Cerebellar cortex (tissue), 1 donor: ENCODE measurements at places on chromosomes 4 and X.

DNA sequence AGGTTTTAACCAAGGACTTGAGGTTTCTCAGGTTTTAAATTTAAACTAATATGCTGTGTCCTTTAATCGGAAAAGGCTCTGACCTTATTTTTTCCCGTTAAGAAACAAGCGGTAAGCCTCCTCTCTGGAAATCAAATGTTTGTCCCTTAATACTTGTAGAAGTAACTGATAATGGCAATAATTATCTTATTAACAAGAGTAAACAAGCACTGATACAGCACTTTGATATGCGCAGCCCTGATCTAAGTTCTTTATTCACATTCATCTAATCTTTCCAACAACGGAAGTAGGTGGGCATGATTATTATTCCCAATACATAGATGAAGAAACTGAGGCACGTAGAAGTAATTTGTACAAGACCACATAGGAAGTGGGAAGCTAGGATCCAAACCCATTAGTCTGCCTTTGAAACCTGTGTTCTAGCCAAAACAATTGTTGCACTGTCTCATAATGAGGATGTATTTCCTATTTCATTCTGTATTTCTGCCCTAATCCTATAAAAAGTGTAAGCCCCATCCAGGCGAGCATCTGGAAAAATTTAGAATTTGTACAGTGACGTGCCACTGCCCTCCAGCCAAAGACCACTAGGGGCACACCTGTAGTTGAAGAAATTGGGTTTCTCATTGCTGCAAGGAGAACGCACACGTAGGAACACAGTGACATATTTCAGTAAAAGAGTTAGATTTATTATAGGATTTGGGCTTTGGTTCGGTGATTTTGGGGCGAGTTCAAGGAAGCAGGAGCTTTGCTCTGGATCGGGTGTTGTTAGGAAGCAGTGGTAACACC is 606 bp downstream of the CXorf58 start:
- DNase-seq: peak; percentile 16

- peak; percentile 80 for DNase-seq
Measured at GRCh38 chr4:161920304-161921052, 243.3 kb downstream of the FSTL5 start.

GRCh38 chrX:133771086-133771646 is 214.2 kb downstream of the GPC3 start:
- DNase-seq: no peak

DNA sequence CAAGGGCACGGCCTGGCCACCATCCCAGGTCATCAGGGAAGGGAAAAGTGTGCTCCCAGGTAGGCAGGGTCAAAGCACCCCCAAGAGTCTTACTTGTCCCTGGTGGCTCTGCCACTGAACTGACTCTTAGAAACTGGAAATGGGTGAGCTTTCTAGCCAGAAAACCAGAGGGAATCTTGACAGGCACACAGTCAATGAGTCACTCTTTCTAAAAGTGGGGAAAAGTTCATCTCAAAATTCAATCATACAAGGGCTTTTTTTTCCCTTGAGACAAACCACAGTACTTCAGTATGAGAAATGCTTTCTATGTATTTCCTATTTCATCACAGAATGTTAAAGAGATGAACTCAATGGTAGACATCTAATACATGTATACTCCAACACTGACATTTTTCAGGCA is 12.5 kb downstream of the HPF1 start:
- no peak for DNase-seq

GRCh38 chr4:34323549-34324320 is 1920.6 kb downstream of the ARAP2 start:
- DNase-seq: no peak

DNA sequence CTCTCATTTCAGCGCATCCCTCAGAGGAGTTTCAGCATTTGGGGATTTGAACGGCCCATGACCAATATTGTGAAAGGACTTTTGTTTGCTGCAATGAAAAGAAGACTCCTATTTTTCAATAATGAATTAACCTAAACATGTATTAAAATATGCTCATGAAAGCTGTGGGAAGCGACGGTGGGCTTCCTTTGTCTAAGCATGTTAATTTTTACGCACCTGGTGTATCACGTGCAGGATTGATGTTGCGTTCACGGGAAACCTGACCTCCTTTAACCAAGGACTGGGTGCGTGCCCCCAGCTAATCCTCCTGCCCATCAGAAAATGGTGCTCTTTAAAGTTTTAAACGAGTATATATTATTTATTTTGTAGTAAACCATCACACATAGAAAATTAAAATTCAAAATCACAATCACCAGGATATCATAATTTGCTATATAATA is 590 bp upstream of the CCDC110 start:
- DNase-seq: no peak

- no peak for DNase-seq
Measured at GRCh38 chr4:177511611-177512010, 69.4 kb upstream of the AGA start.

GRCh38 chr4:24330172-24330571 is 254.2 kb downstream of the DHX15 start:
- no peak for DNase-seq

DNA sequence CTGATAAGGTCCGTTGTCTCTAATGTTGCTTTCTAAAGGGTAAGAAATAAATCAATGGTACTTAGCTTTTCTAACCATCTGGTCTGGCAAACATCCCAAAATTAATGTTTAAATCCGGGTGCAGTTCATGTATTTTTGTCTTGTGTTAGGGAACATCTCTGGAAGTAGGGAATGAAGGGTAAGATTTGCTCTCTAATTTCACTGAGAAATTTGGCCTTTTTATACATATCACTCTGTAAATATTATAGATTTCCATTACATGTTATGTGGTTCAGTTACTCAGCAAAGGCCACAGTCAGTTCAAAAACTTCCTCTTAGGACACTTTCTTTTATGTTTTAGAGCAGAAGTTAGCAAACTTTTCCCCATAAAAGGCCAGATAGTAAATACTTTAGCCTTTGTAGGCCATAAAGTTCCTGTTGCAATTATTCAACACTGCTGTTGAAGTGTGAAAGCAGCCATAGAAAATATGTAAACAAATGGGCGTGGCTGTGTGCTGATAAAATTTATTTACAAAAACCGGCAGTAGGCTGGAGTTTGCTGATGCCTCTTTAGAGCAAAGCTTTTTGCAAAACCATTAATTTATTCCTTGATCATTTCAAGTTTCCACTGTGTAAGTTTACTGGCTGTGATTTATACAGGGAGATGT is 218.1 kb downstream of the ANTXR2 start:
- DNase-seq: no peak

GRCh38 chr4:115675719-115676118 is 562.3 kb upstream of the NDST4 start:
- DNase-seq: no peak

DNA sequence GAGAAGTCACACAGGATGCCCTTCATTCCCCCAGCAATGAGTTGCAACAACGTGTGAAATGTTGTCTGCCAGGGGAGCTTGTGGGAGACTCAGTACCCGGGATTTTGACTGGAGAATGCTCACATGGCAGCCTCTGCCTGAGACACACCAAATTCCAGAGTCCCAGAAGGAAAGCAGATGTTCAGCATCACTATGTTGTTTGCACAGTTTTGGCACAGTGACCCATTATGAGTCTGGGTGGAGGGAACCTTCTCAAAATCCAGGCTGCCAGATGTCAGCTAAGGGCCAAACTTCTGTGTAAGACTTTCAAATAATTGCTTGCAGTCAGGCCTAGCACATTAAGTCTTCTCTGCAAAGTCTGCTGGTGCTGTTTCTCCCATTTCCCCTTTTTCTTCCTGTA is 1029.7 kb upstream of the TENM3 start:
- DNase-seq: no peak

GRCh38 chrX:34849371-34849770 is 93.2 kb upstream of the FAM47B start:
- DNase-seq: no peak

- DNase-seq: no peak
Measured at GRCh38 chr4:75639124-75639695, 8.9 kb upstream of the CDKL2 start.

DNA sequence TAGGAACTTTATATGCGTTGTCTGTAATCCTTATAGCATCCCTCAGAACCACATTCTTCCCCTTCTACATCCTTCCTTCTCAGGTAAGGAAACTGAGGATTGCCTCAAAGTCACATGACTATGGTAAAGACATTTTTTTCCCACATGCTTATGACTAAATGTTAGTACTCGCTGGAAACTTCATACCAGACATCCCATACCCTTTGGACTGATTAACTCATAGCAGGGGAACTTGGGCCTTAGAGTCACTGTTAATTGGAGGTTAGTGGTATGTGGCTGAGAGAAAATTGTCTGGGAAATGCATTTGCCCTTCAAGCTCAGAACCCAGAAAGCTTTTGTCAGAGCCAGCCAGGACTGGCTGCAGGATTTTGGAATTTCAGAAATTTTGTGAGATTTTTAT is 155.0 kb downstream of the RELL1 start:
- no peak for DNase-seq

DNA sequence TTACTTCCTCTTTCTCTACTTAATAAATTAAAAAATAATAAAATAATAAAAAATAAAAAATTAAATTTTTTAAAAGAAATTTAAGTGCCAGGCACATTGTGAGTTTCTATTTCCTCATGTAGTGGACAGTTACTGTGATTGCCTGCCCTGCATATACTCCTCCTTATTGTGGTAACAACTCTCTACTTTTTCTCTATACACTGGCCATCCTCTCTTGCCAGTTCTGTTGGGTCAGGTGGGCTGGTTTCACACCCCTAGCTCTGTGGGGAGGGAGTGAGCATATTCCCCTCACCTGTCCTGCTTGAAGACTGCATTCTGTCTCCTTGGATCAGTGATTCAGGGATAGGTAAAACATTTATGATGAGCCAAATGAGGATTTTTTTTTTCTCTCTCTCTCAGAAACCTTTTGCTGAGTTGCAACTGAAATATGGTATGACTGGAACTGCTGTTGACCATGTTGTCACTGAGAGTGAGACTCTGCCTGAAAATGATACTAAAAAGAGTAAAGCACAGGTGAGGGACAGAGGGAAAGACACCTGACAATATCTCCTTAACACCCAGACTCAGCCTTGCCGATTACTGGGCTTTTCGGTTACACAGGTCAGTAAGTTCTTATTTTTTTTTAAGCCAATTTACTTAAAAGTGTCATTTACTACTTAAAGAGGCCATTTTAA is 37.2 kb downstream of the CXXC4 start:
- DNase-seq: no peak

DNA sequence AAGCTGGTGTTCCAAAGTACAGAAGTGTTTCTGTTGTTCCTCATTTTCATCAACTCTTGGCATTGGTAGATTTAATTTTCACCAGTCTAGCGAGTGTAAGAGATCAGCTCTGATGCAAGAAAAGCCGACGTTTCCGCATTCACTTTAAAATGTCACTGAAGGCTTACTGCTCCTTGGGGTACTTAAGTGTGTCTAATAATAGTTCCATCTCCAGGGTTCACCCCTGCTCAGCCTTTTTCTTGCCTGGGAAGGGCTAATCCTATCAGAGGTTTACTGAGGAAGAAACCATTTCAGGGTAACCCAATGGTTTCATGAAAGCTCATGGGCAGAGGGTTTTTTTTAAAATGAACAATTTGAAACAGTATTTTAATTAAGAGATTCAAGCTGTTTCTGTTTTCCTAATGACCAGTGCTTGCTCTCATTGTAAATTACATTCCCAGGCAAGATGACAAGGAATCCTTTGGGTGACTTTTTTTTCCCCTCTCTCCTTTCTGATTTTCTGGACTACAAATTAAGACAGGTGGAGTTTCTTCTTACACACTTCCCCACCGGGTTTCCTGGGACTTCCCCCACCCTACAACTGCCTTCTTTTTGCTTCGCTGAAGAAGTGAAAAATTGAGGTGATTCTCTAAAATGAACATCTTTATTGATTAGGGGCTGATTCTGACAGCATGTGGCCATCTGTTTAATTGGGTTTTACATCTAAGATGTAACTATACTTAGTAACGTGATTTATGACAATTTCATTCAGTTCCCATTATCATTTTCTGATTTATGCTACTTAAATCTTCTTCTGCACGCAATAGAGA is 78.7 kb upstream of the CBLL2 start:
- DNase-seq: no peak

- no peak for DNase-seq
Measured at GRCh38 chr4:101347267-101347556, at the start of gene PPP3CA. Gene PPP3CA (minus strand): TSS chr4:101347526.

DNA sequence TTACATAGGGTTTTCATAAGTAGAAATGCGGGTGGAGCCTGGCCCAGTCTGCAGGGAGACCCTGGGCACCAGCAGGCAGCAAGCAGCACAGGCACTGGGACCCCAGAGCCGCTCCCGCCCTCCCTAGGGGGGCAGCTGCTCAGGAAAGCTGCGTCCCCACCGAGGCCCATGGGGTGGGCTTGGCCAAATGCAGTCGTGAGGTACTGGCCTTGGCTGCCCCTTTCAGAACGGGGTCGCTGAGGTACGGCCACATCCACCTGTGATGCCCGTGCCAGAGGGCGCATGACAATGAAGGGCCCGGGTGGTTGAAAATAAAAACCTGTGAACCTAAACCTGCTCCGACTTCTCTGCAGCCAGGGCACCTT is 16.7 kb downstream of the TMEM175 start:
- no peak for DNase-seq

GRCh38 chrX:52824608-52825007 is 13.5 kb downstream of the XAGE5 start:
- DNase-seq: no peak

- no peak for DNase-seq
Measured at GRCh38 chr4:41748571-41749475, at the start of gene PHOX2B. Gene PHOX2B (minus strand): TSS chr4:41748725. CDS start chr4:41748610, 115 bp downstream.

DNA sequence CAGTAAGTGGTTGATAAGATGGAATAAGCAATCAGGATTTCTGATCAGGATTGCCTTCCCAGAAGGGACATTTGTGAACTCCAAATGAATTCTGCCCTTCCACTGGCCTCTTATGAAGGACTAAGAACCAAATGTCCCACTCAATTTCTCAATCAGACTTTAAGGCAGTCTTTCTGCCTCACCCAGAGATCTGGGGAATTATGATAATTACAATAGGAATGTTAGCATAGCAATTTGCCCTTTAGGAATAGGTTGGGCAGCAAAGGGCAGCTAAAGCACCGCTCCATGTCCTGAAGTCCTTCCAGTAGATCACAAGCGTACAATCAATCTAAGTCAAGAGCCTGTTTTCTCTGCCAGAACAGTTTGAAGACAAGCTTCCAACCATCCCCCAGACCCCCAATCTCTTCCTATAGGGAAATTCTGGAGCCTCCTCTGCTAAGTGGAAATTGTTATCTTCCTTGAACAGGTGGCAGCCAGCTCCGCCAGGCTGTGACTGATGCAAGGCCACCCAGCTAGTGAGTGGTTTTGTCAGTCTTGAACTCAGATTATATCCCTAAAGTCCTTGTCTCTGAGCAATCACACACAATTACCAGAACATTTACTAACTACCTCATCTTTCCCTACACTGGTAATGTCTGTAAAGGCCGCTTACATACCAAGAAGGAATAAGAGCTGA is 18.6 kb downstream of the NKX3-2 start:
- no peak for DNase-seq

DNA sequence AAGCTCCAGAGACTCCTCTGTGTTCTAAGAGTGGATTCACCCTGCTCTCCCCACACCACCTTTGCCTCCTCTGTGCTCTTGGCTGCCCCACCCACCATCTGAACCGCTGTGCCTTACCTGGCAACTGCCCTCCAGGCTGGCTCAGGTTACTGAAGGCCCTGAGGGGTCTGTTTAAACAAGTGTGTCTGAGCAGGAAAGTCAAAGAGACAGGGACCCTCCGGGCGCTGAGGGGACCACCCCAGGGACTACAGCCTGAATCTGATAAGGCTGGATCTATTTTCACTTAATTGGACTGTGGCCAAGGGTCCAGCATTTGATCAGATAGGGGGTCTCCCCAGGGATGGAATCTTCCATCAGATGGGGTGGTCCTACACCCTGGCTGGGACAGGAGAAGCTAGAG is 10.4 kb upstream of the MSX1 start:
- DNase-seq: no peak

GRCh38 chrX:69307029-69307428 is 141.8 kb upstream of the PJA1 start:
- no peak for DNase-seq

GRCh38 chr4:41145571-41146078 is 68.7 kb downstream of the APBB2 start:
- DNase-seq: no peak
